ENCODE measurements at places on chromosomes 4 and X. TPM values are rescaled to one million over a fixed set of nuclear protein-coding genes. Genes with fewer than 3 reads are reported as not detected.

SCD5 gene
- 35.8 TPM for total RNA-seq

GRCh38 chr4:157978680-157979361 lies 194.0 kb downstream of the GASK1B start:
- peak overlapping the region; percentile 44 for H3K27ac ChIP-seq
- H3K36me3 ChIP-seq: no peaks in the 10 kb centered on the region
- no peaks in the 10 kb centered on the region for H3K27me3 ChIP-seq

GRCh38 chrX:69424161-69424560 lies 80.0 kb upstream of the NALF2 start:
- no peak overlapping the region for H3K4me3 ChIP-seq
- H3K27me3 ChIP-seq: no peaks in the 10 kb centered on the region
- no peak overlapping the region for H3K27ac ChIP-seq
- peak; percentile 3 for DNase-seq
- no peaks in the 10 kb centered on the region for H3K4me1 ChIP-seq

- no peak for DNase-seq
- no peaks in the 10 kb centered on the region for H3K27me3 ChIP-seq
- no peak overlapping the region for H3K4me3 ChIP-seq
- H3K36me3 ChIP-seq: no peaks in the 10 kb centered on the region
- no peaks in the 10 kb centered on the region for H3K4me1 ChIP-seq
Observed at GRCh38 chr4:35818520-35818919, 425.8 kb downstream of the ARAP2 start.

DNA sequence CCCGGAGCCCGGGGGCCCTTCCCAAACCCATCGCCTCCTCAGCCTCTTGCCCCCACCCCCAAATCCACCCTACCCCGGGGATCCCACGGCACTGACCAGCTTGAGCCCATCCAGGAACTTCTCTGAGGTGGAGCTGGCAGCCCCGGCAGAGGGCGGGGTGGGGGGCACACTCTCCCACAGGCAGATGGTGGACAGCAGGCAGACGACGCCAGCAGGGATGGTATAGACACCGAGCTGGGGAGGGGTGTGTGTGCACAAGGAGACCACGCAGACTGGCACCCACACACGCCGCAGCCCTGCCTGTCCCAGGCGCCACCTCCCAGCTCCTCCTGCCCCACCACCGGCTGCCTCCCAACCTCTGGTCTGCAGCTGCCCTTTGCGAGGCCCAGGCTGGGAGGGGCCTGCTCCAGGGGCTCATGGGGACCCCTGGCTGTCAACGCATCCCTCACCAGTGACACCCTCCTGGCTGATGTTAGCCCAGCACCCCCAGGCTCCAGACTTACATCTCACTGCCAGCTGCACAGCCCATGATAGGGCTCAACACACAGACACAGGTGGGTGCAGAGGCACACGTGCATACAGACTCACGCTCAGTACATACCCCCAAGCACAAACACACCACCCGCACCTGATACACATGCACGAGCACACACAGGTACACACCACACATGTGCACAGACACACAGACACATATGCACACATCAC lies 4.2 kb downstream of the SLC49A3 start:
- H3K4me1 ChIP-seq: peaks cover 18% of the 10 kb centered on the region
- H3K4me3 ChIP-seq: no peak overlapping the region
- H3K27ac ChIP-seq: no peak overlapping the region
- no peaks in the 10 kb centered on the region for H3K36me3 ChIP-seq
- H3K27me3 ChIP-seq: no peaks in the 10 kb centered on the region

- H3K36me3 ChIP-seq: no peaks in the 10 kb centered on the region
- no peak overlapping the region for H3K4me3 ChIP-seq
- H3K27ac ChIP-seq: no peak overlapping the region
Observed at GRCh38 chrX:39133971-39134370, 332.7 kb downstream of the MID1IP1 start.

Data from endothelial cell of umbilical vein (primary cell).